ENCODE measurements at places on chromosomes 5 and 9.

DNA sequence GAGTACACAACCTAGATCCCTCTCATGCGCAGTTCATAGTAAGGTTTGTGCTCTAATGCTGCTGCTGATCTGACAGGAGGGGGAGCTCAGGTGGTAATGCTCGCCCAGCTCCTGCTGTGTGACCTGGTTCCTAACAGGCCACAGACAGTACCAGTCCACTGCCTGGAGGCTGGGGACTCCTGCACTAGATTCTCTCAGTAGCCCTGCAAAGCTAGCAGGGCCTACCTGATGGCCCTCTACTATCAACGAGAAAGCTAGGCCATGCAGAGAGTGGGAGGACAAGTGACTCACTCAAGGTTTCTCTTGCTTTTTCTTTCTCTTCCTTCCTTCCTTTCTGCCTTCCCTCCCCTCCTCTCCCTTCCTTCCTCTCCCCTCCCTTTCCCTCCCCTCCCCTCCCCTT lies 55.1 kb upstream of the TEX48 start:
- peak; percentile 40 for DNase-seq

DNA sequence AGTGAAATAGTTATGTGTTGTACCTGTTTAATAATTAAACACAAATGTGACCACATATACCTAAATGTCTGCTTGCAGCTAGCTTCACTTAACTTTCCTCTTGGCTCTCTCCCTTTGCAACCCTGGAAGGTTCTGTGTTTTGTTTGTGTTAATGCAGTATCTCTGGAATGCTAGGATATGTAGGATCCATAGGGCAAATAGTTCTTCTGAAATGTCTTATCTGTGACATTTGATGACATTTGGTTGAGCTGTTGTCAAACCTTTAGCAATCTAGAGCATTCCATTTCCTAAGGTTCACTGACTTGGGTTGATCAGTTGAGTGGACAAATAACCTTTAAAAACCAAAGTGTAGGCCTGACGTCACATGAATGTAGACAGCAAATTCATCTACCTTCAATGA lies 21.8 kb downstream of the CTNNA1 start:
- DNase-seq, result no peak

DNA sequence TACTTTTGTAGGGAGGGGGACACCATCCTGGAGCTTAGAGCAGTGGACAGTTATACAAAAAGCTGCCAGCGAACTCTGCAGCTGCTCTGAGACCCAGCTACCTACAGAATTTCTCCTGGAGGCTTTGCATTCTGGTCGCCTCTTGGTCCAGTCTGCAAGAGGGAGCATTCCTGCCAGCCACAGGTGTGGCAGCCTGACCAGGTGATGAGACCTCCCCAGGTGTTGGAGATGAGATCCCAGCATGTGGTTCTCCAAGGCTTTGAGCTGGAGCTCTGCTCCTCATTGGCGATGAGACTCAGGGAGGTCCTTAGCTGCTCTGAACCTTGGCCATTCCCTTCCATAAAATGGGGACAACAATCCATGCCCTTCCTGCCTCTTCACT lies 69.3 kb downstream of the RGS3 start:
- DNase-seq, result no peak

DNA sequence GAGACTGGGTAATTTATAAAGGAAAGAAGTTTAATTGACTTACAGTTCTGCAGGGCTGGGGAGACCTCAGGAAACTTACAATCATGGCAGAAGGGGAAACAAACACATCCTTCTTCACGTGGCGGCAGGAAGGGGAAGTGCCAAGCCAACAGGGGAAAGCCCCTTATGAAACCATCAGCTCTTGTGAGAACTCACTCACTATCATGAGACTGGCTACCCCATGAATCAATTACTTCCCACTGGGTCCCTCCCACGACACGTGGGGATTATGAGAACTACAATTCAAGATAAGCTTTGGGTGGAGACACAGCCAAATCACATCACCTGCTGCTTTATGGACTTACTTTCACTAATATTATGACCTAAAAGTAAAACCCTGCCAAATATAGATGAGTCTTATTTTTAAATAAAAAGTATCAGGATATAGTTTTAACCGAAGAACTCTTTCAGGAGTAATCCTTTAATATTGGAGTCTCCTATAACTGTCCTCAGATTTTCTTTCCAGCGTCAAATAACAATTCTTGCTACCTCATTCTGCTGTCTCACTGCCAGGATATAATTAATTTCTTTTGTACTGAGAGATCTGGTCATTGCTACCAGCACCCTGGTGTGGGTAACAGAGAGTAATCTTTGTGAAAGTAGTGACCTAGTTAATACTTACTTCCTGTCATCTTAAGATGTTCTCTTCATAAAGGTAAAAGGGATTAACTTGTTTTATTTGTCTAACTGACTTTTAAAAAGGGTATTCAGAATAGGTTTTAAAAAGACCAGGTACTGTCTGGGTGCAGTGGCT lies 68.6 kb downstream of the NLN start:
- peak; percentile 34 for DNase-seq

DNA sequence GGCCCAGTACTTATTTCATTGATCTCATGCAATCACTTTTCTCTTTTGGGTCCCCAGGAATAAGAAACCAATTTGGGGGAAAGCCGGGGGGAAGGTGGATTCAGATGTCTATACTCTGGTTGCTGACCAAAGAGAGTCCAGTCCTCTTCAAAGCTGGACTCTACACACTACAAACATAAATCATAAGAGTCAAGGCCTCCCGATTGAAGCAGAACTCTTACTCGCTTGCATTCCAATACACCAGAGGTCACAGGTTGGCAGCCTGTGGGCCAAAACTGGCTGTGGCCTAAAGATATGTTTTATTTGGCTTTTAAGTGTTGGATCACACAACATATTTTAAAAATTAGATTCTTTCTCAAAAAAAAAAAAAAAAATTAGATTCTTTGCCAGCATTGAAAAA lies 311.4 kb upstream of the MSX2 start:
- no peak for DNase-seq

DNA sequence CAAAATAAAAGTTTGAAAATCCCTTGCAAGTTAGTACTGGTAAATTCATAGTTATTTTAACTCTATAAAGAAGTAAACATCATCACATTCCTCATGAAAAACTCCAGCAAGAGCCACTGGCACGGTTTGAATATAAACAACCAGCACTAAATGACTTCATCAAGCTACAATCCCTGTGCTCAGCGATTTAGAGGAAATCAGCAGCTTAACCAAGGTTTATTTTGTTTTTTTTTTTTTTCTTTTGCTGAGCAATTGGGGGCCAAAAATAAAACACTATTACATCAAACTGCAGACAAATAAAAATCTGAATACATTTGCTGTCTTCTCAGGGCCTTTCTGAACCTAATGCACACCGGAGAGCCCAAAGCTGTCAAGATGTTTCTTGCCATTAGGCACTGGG lies 106.2 kb upstream of the SLC24A2 start:
- DNase-seq, result no peak

GRCh38 chr5:143054480-143054941 lies 284.3 kb downstream of the ARHGAP26 start:
- peak; percentile 36 for DNase-seq

- no peak for DNase-seq
Observed at GRCh38 chr9:131062969-131063368, 33.4 kb upstream of the AIF1L start.

GRCh38 chr5:82657033-82657699 lies 379.0 kb upstream of the RPS23 start:
- no peak for DNase-seq

DNA sequence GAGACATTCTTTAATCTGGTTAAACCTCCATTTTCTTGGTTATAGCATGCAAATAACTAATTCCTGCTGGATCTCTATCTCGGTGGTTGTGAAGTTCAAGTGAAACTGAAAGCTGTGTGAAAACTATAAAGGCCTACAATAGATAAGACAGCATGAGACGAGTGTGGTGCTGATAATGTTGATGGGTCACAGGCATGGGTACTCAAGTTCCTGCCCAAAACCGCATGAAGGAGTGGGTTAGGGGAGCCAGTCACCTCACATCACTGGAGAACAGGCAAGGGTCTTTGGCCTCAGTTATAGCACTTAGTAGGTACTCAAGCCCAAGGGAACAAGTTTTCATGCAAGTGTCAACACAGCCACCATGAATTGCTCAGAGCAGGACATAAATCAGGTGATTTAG lies 16.7 kb downstream of the HMHB1 start:
- DNase-seq, result no peak

DNA sequence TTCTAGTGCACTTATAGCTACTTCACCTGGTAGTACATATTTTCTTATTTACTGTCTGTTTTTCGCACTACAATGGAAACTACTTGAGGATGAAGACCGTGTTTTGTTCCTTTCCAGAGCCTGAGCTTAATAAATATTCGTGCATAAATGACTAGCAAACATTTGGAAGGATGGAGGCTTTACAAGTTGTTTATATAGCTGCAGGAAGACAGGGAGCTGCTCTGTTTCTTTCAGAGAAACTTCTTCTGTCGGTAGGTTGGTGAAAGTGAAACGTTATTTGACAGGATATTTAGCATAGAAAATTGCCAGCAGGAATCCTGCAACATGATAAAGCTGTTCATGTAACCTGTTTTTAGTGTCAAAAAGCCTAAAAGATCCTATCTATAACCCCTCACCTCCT lies 210.6 kb downstream of the PCSK5 start:
- DNase-seq, result no peak

DNA sequence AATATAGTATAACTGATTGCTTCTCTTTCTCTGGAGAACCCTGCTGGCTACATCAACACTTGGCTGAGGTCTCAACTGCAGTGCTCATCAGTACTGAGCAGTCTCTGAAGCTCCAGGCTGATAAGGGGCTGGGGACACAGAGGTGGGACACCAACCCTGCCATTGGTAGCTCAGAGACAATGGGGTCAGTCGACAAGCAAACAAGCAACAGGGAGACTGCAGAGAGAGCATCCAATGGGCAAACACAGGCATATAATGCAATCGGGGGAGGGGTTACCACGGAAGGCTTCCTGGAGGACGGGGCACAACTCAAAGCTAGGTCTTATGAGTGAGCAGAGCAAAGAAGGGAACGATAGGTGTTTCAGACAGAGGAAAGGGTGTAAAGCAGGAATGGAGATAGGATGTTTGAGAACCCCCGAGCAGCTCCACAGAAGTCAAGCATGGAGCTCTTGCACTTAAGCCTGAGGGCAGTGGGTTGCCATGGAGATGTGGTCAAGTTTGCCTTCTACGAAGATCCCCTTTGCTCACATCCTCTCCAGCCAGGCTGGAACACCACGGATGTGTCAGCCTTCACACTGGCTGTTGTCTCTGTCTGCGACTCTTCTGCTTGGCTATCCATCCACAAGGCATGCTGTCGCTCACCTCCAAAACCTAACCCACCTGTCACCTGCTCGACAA lies 21.5 kb upstream of the AKNA start:
- DNase-seq, result no peak

- DNase-seq, result no peak
Observed at GRCh38 chr5:181265092-181265671, 4.2 kb upstream of the TRIM52 start.

- no peak for DNase-seq
Observed at GRCh38 chr9:16904655-16905054, 34.2 kb upstream of the BNC2 start.

- no peak for DNase-seq
Observed at GRCh38 chr5:77086368-77086688, 757 bp downstream of the ZBED3 start.

GRCh38 chr5:75551471-75551870 lies 39.8 kb downstream of the POLK start:
- DNase-seq, result no peak

DNA sequence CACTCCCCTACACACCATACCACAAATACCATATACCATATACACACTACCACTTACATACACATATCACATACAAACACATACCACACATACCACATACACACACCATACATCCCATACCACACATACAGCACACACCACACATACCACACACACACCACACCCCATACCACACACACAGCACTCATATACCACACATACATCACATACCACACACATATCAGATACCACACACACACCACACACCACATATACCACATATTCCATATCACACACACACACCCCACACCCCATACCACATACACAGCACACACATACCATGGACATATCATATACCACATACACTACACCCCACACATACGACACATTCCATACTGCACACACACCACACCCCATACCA lies 276.6 kb downstream of the GADD45G start:
- DNase-seq, result no peak

GRCh38 chr5:74026310-74026709 lies 400.3 kb downstream of the ARHGEF28 start:
- DNase-seq, result no peak

DNA sequence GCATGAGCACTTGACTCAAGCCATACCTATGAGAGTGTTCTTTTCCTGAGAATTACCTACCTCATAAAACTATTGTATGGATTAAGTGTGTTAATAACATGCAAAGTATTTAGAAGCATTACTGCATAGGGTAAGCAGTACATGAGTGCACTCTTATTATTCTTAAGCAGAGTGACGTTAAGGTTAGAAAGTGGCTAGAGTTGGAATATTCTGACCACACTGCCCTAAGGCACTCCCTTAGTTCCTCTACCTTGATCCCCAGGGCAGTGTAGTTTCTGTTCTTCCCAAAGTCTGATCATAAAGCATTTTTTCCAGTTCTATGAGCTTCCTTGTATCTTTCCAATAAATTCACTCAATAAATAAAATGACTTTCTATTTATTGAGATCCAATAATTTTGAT lies 189.2 kb downstream of the PCSK1 start:
- no peak for DNase-seq

GRCh38 chr9:119451426-119451825 lies 82.2 kb upstream of the BRINP1 start:
- DNase-seq, result no peak

DNA sequence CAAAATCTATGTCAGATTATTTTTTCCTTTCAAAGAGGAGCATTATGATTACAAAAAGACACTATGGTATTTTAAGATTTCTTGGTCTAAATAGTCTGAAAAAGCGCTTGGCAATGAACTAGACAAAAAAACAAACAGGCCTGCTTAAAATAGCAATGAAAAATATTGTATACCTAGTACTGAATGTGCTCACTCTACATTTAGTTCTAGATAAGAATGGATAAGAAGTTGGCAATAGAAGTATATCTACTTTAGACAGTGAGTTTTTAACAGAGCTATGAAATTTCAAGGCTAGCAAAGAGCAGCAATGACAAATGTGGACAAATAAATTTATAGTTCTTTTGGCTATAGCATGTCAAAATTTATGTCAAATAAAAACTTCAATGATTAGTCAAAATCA lies 26.2 kb downstream of the GIN1 start:
- DNase-seq, result no peak

DNA sequence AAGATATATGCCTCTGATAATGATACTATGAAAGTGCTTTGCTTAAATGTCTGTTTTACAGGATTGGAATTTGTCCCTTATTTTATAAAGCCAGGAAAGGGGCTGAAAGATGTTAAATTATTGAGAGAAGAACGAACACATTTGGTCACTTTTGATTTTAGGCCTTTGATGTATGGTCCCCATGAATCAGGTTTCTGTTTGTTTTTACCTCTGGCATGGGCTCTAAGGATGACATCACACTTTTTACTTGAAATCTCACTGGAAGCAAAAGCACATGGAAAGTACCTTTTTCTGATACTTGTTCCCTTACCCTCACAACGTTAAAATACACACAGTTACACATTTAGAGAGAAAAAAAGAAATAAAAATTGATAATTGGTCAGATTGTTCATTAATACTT lies 6.9 kb downstream of the OTULIN start:
- no peak for DNase-seq

- DNase-seq, result no peak
Observed at GRCh38 chr5:122846051-122846550, 688 bp downstream of the SNX24 start.

GRCh38 chr5:15487228-15487627 lies 12.8 kb upstream of the FBXL7 start:
- no peak for DNase-seq

Measured in activated CD4-positive, alpha-beta T cell treated with anti-CD3 and anti-CD28 coated beads, Interleukin-2, amount 50 U/mL, for 24 hours (primary cell).